ENCODE measurements at places on chromosomes 4 and X.
A peak's percentile ranks its signal among the peaks of the same experiment; 100 is the strongest.

GRCh38 chr4:16065066-16065465 lies 18.8 kb downstream of the PROM1 start:
- DNase-seq = no peak

GRCh38 chr4:43049326-43049725 lies 156.8 kb downstream of the GRXCR1 start:
- DNase-seq = no peak

DNA sequence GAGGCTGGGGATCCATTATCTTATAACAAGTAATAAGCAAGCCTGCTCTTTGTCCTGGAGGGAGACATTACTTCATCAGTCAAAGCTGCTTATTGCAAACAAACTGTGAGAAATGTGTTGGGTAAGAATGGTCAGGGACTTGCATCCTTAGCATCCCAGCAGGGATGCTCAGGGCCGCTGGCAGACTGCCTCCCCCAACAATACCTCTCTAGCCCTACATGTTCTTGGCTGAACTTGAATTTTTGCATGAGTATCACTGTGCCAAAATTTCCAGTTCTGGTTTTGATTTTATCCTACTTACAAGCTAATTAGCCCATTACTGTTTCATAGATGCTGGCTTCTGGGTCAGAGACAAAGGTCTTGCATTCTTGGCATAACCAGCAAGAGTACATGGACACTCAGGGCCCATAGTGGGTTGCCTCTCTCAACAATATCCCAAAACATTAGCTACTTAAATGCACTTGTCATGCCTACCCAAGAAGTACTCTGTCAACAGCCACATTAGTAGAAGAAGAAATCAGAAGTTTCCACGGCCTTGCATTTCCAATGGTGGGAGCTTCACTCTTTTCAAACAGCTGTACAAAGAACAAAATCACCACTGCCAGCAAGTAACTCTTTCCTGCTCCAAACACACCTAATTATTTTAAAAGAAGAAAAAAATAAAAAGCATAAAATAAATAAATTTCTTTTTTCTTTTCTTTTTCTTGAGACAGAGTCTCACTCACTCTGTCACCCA lies 41.9 kb upstream of the NEUROG2 start:
- no peak for DNase-seq

DNA sequence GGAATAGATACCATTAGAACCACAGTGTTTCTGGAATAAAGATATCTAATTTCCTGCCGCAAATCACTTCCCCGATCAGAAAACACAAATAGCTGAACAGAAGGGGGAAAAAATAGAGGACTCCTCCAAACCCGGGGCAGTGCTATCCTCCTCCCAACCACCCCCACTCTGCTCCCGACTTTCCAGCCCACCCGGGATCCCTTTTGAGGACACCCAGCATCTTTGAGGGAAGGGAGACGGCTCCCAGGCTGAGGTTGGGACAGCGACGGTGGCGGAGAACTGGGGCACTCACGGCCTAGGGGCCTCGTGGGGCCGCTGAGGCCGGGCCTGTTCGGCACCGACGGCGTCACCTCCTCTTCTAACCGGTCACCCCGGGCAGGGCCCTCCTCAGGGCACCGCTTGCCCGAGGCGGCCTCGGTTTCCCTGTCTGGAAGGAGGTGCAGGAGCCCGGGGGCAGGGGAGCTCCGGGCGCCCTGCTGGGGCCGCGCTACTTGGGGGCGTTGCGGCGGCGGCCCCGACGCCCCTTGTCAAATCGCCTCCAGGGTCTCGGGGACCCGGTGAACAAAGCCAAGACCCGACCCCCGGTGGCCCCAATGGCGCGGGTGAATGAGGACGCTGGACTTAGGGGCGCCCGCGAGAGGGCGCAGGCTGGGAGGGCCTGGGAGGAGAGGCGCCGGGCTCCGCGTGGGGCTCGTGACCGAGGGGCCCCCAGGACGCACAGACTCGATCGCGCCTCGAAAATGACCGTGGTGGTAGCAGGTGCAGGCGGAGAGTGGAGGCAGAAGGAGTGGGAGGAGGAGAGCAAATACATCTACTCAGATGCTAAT lies 6.9 kb upstream of the ARX start:
- peak; percentile 16 for DNase-seq

GRCh38 chr4:80202190-80202711 lies 4.9 kb downstream of the PRDM8 start:
- peak; percentile 87 for DNase-seq

GRCh38 chr4:8819019-8819418 lies 52.6 kb downstream of the HMX1 start:
- DNase-seq = no peak

GRCh38 chr4:86919561-86920223 lies 15.1 kb upstream of the AFF1 start:
- no peak for DNase-seq

GRCh38 chr4:127139788-127140286 lies 492.9 kb upstream of the INTU start:
- DNase-seq = peak; percentile 43

GRCh38 chr4:48692897-48693296 lies 87.2 kb downstream of the FRYL start:
- DNase-seq = no peak

- DNase-seq = no peak
These were observed 62.5 kb upstream of the C1GALT1C1 start for GRCh38 chrX:120692319-120692718.

DNA sequence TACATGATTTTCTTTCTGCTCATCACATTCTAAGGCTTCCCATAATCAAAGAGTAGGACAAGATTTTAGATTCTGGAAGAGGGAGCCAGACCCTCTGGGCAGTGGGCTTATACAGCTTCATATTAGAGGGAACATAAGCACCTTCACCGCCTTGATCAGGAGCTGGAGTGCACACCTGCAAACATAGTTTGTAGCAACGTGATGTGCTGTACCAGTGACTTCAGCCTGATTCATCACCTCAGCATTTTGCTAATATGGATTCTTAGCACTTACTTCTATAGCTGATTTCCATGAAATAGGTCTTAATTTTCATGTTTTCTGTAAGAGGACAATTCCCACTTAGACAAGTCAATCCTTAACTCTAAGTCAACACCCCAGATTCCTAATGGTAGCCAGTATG lies 36.7 kb downstream of the PCDH18 start:
- peak; percentile 30 for DNase-seq

DNA sequence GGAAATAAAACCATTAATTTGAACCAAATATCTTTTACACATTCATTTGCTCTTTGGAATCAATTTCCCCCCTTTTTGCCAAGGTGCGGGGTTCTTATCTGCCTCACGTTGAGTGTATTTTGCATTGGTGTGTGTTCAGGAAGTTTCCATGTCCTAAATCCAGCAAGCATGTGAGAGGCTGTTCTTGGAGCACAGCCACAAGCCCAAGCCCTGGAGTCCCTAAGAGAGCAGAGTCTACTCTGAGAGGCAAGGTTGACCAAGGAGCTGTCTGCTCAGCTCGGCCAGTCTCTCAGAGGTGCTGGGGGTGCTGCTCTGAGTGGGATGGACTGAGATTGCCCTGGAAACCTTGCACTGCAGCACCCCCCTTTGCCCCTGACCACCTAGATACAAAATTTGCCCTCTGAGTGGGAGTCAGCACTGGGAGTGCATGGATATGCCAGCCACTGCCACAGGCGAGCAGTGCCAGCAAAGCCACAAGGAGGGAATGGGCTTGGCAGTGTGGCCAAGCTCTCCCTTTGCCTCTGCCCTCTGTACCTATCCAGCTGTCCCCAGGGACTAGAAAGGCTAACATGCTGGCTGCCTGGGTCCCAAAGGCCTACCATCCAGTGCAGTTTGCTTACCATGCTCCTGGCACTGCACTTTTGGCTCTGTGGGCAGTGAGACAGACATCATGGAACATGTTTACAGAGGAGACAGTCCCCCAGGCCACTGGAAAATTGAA lies 20.5 kb upstream of the FAM193A start:
- no peak for DNase-seq

- DNase-seq = no peak
These were observed 642.6 kb upstream of the LCORL start for GRCh38 chr4:18664171-18664570.

GRCh38 chr4:80705311-80705710 lies 325.2 kb upstream of the BMP3 start:
- DNase-seq = no peak

- no peak for DNase-seq
These were observed 69.1 kb downstream of the RHOH start for GRCh38 chr4:40265910-40266274.

DNA sequence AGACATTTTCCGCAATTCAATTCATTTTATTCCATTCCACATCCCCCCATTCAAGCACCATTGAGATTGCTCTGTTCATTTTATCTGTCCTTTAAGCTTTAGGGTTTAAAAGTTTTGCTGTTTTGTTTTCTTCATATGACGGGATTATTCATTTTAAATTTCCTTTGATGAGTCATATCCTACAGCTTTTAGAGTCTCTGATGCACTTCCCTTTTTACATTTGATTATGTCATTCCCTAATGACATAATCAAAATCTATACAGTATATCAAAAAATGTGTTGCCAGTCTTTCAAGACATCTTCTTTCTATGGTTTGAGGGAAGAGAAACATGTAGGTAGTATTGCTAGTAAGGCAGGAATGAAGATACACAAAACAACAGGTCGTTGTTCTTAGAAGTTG lies 456.3 kb downstream of the PDGFC start:
- no peak for DNase-seq

Data from DMS53 (cell line).